ENCODE measurements at places on chromosomes 2 and 18.

GRCh38 chr2:129605646-129606045 is 373.8 kb upstream of the RAB6C start:
- no peak for DNase-seq

DNA sequence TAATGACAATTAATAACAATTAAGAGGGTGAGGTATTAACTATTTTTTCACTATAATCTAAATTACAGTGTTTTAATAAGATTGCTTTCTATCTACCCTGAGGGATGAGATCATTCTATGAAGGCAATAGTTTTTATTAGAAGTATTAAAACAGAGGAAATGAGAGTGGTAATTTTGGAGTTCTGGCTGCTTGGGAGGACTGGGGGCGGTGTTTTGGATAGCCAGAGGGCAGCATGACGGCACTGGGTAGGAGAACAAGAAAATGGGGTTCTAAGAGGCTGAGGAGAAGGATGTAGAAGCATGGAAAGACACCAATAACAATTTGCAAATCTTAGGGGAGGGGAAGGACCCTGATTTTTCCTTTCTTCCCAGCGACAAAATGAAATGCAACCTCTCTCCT is 5.1 kb upstream of the DNAJC5G start:
- DNase-seq, result no peak

DNA sequence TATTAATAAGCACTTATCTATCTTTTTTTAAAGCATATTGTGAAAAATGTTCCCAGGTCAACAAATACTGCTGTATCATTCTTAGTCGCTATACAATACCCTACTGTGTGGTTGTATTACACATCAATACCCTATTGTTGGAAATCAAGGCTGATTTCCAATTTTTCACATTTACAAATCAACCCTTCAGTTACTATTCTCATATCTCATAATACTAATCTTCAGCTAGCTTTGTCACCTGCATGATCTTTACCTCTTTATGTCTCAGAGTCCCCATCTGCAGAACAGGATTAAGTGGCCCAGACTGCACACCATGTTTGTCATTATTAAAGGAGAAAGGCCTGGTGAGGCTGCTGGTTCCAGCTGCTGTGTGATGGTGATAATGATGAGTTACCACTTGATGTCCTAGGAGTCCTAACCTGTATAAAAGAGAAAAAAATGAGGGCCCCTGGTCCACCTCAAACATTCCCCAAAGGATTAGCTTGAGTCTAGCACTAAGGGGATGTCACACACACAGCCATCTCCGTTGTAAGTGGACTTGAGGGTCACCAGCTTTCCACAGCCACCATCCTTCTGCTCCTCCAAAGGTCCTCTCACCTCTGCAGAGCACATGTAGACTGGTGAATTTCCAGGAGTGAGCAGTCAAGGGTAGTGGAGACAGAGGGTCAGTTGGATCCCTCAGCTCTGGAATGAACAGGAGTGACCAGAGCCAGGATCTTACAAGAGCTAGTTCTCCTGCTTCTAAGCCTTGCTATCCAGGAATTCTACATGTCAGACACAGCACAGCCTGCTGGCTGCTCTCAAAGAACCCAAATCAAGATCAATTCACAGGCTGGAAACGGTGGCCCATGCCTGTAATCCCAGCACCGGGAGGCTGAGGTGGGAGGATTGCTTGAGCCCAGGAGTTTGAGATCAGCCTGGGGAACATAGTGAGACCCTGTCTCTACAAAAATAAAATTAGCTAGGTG is 36.0 kb upstream of the BIN1 start:
- DNase-seq, result no peak

- no peak for DNase-seq
These were observed 317.7 kb downstream of the RDH14 start for GRCh38 chr2:18242716-18243115.

DNA sequence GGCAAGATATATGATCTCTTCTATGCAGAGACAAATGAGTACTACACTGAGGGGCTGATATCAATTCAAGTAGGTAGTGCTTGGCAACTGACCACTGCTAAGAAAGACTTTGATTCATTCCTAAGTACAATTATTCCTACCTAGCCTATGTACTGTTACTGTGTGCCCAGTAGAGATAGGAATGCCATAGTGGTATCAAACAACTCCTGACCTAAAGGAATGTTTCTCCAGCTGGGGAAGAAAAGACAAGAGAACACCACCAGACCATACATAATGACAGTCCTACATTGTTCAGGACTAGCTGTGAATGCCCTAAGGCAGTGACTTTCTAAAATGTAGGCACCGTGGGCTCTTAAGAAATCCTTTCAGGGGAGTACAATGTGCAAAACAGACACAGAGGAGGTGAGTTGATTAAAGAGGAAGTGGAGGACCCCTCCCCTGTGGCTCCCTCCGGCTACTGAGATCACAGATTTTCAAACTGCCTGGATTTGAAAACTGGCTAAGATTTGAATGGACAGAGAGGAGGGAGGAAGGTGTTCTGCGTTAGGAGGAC is 89.1 kb downstream of the ANTXR1 start:
- no peak for DNase-seq

DNA sequence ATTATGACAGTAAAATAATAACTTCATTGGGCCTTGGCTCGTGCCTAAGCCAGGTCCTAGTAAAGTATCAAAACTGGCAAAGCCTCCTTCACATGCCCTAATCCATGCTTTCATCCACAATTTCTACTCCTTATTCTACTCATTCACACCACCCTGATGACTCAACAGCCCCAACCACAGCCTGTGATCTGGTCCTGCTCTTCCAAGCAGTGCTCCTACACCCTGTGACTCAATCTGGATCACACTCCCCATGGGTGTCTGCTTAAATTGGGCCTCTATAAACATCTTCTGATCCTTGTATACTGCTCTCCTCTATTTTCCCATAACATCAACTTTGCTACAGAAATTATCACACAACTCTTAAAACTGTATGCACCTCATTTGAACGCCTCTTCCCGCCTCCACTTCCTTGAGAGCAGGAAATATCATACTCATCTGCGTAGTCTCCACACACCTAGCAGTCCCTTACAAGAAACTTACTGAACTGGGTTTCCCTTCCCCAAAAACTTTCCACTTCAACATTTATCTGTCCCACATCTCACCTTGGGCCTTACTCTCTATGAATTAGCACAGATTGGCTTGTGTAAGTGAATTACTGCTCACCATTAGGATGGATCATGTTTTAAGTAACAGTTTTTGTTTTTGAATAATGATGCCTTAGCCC is 15.9 kb downstream of the GTF3C3 start:
- DNase-seq, result no peak

GRCh38 chr2:85394261-85394681 is 15.9 kb downstream of the CAPG start:
- no peak for DNase-seq

DNA sequence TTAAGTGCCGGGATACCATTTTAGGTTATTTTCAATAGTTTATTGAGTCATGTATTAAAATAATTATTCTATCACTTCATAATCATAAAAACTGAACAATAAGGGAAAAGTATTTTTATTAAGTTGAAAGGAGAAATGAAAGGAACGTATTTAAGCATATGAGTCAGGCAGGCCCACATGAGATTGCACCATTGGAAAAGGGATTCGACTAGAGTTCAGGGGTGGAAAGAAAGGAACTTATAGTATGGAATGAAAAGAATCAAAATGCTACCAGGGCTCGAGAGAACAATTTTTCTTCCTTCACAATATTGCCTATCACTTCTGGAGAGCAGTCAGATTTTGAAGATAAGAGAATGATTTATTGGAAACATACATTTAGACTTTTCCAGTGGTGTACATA is 516.5 kb upstream of the NETO1 start:
- DNase-seq, result no peak

GRCh38 chr18:47080872-47081271 is 45.5 kb upstream of the ELOA2 start:
- DNase-seq, result no peak

GRCh38 chr2:46803911-46804670 is 111.5 kb downstream of the MCFD2 start:
- DNase-seq, result no peak

- no peak for DNase-seq
These were observed 316 bp downstream of the CRIM1 start for GRCh38 chr2:36355890-36356297.

DNA sequence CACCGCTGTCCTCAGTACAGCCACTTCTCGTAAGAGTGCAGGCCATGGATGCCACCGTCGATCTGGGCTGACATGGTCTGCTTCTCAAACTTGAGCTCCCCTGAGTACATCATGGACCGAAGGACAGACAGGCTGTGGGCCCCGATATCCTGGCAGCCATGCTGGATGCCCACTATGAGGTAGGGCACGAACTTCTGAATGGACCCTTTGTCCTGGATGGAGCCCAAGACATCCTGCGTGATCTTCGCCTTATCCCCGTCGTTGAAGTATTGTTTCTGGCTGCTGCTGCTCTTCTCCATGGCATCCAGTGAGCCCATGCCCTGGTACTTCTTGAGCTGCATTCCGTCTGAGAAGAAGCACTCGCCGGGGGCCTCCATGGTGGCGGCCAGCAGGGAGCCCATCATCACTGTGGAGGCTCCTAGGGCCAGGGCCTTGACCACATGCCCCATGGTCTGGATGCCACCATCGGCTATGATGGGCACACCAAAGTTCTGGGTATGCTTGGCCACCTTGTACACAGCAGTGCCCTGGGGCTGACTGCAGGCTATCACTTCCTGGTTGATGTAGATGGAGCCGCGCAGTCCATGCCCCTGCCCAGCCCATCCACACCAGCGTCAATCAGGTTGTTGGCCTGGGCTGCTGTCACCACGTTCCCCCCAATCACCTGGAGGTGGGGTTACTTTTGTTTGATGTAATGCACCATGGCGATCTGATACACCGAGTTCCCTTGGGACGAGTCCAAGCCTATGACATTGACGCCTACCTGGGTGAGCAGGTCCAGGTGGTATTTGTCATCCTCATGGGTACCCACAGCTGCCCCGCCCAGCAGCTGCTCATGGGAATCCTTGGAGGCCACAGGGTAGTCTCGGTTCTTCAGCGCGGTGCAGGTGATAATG is 21.8 kb downstream of the CFLAR start:
- DNase-seq, result no peak

- no peak for DNase-seq
These were observed 76.3 kb downstream of the COLEC12 start for GRCh38 chr18:424071-424661.

- DNase-seq, result no peak
These were observed 40.3 kb downstream of the COPS9 start for GRCh38 chr2:240095556-240096523.

DNA sequence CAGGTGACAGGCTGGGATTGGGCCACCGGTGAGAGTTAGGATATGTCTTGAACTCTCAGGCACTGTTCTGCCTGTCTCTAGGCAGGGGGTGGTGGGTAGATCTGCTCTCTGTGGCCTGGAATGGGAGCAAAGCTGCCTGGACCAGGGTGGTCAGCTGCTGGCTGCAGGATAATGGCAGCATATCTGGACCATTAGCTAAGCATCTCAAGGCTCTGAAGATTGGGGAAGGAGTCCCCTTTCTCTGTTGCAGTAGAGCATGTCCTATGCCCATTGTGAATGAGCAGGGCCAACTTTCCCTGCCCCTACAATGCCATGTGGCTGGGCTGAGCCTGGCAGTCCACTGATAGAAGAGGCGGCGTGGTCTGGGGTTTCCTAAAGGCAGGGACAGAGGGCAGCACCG is 34.6 kb downstream of the LOXHD1 start:
- DNase-seq, result no peak

GRCh38 chr2:32739664-32740063 is 111.8 kb downstream of the TTC27 start:
- DNase-seq, result no peak

DNA sequence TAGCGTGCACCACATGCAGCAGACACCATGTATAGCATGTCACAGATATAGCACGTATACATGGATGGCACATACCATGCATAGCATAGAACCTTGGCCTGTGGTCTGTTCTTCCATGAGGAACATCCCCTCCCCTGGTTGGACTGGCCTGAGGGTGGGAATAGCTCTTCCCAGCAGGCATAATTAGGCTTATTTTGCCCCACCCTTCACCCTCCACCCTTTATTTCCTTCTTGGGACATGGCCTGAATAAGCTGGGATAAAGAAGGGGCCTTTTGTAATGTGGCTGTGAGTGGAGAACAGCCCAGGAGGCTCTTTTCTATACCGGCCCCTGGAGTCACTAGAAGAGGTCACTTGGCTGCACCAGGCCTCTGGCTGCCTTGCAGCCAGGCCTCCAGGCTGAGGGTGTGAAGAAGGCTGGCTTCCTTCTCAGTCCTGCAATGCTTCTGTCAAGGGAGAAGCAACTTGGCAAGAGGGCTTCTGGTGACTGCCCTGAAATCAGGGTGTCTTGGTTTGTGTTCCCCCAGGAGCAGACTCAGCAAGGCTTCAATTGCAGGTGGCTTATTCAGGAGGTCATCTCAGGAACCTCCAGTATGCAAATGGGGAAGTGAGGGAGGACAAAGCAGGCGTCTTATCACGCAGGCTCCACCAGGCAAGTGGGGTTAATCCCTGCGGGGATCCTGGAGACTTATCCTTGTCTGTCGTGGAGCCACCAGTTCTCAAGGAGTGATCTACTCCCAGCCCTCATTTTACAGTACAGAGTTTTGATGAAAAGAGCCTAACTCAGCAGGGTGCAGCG is 68.2 kb downstream of the HS6ST1 start:
- DNase-seq, result no peak

DNA sequence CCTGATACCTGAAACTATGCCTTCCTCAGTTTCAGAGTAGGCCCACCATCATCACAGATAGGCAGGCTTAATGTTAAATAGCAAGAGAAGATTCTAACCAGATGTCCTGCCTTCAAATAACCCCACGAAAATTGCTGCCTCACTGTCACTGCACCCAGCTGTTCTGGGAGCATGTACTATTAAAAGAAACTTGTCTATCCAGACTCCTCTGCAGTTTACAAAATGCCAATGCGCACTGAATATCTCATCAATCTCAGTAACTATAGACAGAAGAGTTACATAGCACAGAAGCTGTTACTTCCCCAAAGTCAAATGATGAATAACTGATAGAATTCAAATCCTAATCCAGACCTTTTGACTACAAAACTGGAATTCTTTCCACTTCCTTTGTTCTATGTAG is 43.9 kb downstream of the WDR75 start:
- DNase-seq, result no peak

DNA sequence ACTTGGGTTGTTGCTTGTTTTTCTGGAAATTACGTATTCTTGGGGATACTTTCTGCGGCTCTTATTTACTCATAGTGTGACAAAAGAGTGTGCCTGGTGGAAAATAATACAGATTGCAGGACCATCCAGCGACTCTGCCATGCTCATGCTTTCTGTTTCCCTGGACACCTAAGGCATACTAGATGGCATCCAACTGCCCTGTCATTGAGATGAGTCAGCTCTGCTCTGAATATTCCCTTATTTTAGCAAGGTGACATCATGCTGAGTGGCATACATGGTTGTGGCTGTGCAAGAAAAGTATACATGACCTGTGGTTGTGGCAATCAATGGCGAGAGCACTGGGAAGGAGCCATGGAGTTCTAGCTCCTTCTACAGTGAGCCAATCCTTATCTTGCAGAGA is 471.0 kb downstream of the TMEM182 start:
- DNase-seq, result no peak

- no peak for DNase-seq
These were observed 62.2 kb upstream of the RTN4 start for GRCh38 chr2:55112229-55113031.

GRCh38 chr2:30541680-30542079 is 94.6 kb downstream of the LCLAT1 start:
- no peak for DNase-seq

GRCh38 chr2:200171731-200172482 is 134.6 kb upstream of the SPATS2L start:
- DNase-seq, result no peak

GRCh38 chr18:43526426-43527145 is 249.3 kb upstream of the SYT4 start:
- no peak for DNase-seq

GRCh38 chr2:20611077-20611843 is 39.6 kb downstream of the HS1BP3 start:
- no peak for DNase-seq

Measured in activated CD4-positive, alpha-beta T cell treated with anti-CD3 and anti-CD28 coated beads for 4 hours (primary cell).